Type B pancreatic cell (in vitro differentiated cells): ENCODE measurements at places on chromosomes 3 and 15. TPM values are rescaled to one million over a fixed set of nuclear protein-coding genes. Genes with fewer than 3 reads are reported as not detected.
A peak's percentile ranks its signal among the peaks of the same experiment; 100 is the strongest.

GRCh38 chr3:179027326-179027900, 44.2 kb downstream of the ZMAT3 start:
- peaks cover 8% of the 10 kb centered on the region for H3K4me1 ChIP-seq
- DNase-seq, result no peak
- no peaks in the 10 kb centered on the region for H3K27me3 ChIP-seq

Gene GOLGA6L10
- 2.7 and 6.3 TPM in 2 replicates for total RNA-seq

Gene CCR5
- total RNA-seq, result 0.12 and 0.22 TPM in 2 replicates

GRCh38 chr15:57036352-57036751, 117.9 kb downstream of the TCF12 start:
- no peak overlapping the region for H3K4me3 ChIP-seq
- no peak for DNase-seq
- H3K4me1 ChIP-seq, result peaks cover 18% of the 10 kb centered on the region
- H3K36me3 ChIP-seq, result peaks cover 16% of the 10 kb centered on the region

DNA sequence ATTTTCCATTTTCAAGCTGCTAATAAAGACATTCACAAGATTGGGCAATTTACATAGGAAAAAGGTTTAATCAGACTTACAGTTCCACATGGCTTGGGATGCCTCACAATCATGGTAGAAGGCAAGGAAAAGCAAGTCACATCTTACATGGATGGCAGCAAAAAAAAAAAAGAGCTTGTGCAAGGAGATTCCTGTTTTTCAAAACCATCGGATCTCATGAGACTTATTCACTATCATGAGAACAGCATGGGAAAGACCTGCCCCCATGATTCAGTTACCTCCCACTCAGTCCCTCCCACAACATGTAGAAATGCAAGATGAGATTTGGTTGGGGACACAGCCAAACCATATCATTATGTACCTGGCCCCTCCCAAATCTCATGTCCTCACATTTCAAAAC, 202.0 kb downstream of the FNDC3B start:
- H3K36me3 ChIP-seq, result peaks cover 32% of the 10 kb centered on the region
- no peaks in the 10 kb centered on the region for H3K4me1 ChIP-seq
- no peak for DNase-seq
- no peak overlapping the region for H3K4me3 ChIP-seq

DNA sequence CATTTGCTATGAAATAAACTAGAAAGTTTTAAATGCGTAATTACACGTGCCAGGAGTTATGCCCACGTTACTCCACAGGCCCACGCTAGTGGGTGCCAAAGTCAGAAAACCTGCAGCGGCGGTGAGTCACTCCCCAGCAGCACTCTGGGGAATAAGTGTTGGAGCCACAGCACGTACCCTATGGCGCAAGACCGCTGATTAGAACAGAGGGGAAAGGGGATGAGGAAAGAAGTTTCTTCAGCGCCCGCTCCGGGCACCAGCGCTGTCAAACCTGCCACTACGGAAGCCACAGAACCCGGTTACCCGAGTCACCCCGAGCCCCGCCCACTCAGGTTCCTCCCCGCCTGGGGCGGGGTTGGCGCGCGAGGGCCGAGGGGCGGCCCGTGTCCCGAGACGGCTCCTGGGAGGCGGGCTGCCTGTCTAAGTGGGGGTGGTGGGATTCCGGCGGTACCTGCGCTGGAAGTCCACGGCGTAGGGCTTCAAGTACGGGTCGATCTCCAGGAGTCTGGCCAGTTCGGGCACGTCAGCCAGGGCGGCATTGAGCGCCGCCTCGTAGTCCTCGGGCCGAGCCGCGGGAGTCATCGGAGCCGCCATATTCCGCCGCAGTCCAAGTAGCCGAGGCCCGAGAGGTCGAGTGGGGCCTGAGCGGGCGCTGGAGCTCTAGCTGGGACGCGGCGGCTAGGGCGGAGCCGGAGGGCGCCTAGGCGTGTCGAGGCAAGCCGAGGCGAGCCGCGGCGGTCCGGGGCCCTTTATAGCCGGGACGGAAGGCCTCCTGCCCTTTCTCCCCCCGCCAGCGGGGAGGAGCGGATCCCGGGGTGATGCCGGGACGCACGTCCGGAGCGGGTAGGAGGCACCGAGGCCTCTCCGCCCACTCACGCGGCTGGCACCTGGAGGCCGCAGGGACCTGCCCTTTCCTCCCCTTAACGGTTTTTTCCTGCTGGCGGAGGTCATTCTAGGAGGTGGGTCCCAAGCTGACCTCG, at the start of gene GBE1:
Gene GBE1, minus strand, starts transcription at position 722 of the 980 bp plus-strand sequence. Its CDS starts 128 bp downstream, at position 594.
- H3K4me1 ChIP-seq, result peaks cover 16% of the 10 kb centered on the region
- H3K27ac ChIP-seq, result peak within 1 kb of the TSS; percentile 96
- peak; percentile 91 for DNase-seq
- H3K27me3 ChIP-seq, result no peaks in the 10 kb centered on the region
- H3K4me3 ChIP-seq, result peak within 1 kb of the TSS; percentile 97
- peaks cover 3% of the 10 kb centered on the region for H3K36me3 ChIP-seq

DNA sequence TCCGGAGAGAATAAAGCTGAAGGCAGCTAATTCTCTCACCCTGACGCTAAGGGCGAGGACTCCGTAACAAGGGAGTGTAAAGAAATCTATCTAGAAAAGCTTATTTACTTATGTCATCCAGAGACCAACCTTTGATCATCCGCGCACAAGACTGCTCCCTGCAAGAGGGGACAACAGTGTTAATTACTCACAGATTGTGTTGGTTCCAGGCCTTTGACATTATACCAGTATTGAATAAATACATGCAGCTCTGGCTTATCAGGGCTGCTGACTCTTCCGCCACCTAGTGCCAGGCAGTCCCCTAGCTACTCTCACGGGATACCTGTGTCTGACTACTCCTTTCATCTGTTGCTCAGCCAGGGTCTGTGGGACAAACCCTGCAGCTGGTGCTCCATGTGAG, 211.7 kb downstream of the DTWD1 start:
- peaks cover 6% of the 10 kb centered on the region for H3K36me3 ChIP-seq
- H3K27me3 ChIP-seq, result no peaks in the 10 kb centered on the region
- H3K4me1 ChIP-seq, result peaks cover 22% of the 10 kb centered on the region
- DNase-seq, result no peak

- peaks cover 7% of the 10 kb centered on the region for H3K36me3 ChIP-seq
- H3K27me3 ChIP-seq, result no peaks in the 10 kb centered on the region
- DNase-seq, result no peak
Measured at GRCh38 chr3:58416191-58416590, 17.4 kb downstream of the PDHB start.

- peak overlapping the region; percentile 99 for H3K4me3 ChIP-seq
- H3K27ac ChIP-seq, result peak overlapping the region; percentile 99
- no peak for DNase-seq
- H3K36me3 ChIP-seq, result peaks cover 28% of the 10 kb centered on the region
- H3K27me3 ChIP-seq, result peaks cover 48% of the 10 kb centered on the region
Measured at GRCh38 chr15:37100966-37101215, 542 bp upstream of the MEIS2 start.

Gene GOLGA8M
- 0.43 and 0.68 TPM in 2 replicates for total RNA-seq

DNA sequence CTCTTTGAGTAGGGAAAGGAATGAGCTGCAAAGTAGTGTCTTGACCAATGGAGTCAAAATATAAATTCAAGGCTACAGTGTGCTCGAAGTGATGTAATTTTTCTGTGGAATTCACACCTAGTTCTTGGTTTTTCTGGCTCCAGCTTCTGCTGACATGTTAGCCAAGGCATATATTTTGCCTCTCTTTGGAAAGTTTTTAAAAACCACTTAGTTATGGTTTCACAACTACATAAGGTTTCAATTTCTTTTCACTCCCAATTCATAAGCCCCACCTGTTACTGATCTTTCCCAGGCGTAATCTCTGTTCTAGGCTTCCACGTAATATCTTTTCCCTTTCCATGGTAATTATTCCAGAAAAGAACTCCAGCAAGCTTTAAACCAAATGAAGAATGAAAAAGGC, 46.9 kb downstream of the GADL1 start:
- H3K4me1 ChIP-seq, result peaks cover 8% of the 10 kb centered on the region
- H3K27me3 ChIP-seq, result no peaks in the 10 kb centered on the region
- H3K27ac ChIP-seq, result no peak overlapping the region
- no peaks in the 10 kb centered on the region for H3K36me3 ChIP-seq
- no peak overlapping the region for H3K4me3 ChIP-seq

- H3K27ac ChIP-seq, result no peak overlapping the region
- H3K36me3 ChIP-seq, result no peaks in the 10 kb centered on the region
- peaks cover 14% of the 10 kb centered on the region for H3K27me3 ChIP-seq
- H3K4me3 ChIP-seq, result no peak overlapping the region
- H3K4me1 ChIP-seq, result no peaks in the 10 kb centered on the region
Measured at GRCh38 chr15:37261685-37262084, 161.3 kb upstream of the MEIS2 start.

GRCh38 chr15:64237677-64238076, 74.9 kb upstream of the PPIB start:
- H3K27me3 ChIP-seq, result no peaks in the 10 kb centered on the region
- H3K4me1 ChIP-seq, result no peaks in the 10 kb centered on the region
- H3K27ac ChIP-seq, result no peak overlapping the region
- peaks cover 6% of the 10 kb centered on the region for H3K36me3 ChIP-seq
- H3K4me3 ChIP-seq, result no peak overlapping the region

Gene SPINT1
- 156 and 401 TPM in 2 replicates for total RNA-seq

Gene MYLK
- 3.4 and 16.8 TPM in 2 replicates for total RNA-seq

DNA sequence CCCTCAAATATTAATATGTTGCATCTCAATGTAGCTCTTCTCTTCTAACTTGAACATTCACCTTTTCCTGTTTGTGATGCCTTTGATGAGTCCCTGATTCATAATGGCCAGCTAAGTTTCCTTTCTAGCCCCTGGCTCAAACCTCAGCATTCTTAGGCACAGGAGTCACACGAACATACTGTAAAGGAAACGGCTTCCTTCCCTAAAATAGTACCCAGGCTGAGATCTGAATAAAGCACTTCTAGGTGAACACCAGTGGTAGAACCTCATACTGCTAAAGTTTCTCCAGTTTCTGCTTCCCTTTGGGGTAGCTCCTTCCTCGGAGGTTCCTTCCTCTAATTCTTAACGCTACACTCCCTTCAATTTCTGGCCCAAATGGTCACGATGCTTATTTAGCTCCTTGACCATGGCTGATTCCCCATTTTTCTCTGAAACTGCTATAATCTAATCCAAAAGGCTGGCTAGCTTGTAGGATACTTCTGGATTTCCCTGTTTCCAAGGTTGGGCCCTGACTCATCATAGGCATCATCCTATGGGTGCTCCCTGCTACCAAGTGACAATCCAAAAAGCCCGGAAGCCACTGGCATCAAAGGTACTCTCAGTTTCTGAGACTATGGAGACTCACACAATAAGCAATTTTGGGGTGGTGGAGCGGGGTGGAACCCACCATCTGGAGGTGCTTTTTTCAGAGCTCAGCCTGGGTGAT, 2.4 kb downstream of the ANAPC13 start:
- peaks cover 20% of the 10 kb centered on the region for H3K36me3 ChIP-seq
- H3K4me3 ChIP-seq, result peak overlapping the region; percentile 71
- no peak overlapping the region for H3K27ac ChIP-seq
- H3K27me3 ChIP-seq, result no peaks in the 10 kb centered on the region

GRCh38 chr15:70198441-70199123, 100.9 kb upstream of the TLE3 start:
- peaks cover 24% of the 10 kb centered on the region for H3K27me3 ChIP-seq
- H3K27ac ChIP-seq, result no peak overlapping the region
- H3K4me3 ChIP-seq, result peak overlapping the region; percentile 24
- no peak for DNase-seq

- H3K4me3 ChIP-seq, result no peak overlapping the region
- H3K36me3 ChIP-seq, result no peaks in the 10 kb centered on the region
- DNase-seq, result no peak
- no peaks in the 10 kb centered on the region for H3K27me3 ChIP-seq
- H3K27ac ChIP-seq, result no peak overlapping the region
- no peaks in the 10 kb centered on the region for H3K4me1 ChIP-seq
Measured at GRCh38 chr3:100833483-100833882, 124.2 kb downstream of the TFG start.

DNA sequence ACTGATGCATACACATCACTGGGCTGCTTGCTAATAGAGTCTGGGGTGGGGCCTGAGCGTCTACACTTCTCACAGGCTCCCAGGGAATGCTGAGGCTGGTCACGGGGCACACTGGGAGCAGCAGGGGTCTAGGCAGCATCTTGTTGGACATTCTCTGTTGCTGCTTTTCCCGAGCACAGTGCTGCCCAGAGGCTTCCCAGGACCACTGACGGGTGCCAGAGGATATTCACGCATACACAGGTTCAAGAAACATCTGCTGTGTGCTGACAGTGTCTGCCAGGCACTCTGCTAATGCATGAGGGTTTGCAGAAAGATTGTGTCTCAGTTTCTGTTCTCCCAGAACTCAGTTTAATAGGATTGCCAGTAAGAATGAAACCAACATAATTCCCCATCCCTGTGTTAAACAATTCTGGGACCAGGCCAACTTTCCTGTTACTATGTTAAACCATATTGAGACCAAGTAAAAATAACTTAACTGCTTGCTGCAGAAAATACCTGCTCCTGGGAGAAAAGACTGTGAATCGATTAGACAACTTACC, 23.9 kb upstream of the BCL2L10 start:
- no peak overlapping the region for H3K4me3 ChIP-seq
- no peak overlapping the region for H3K27ac ChIP-seq
- peaks cover 6% of the 10 kb centered on the region for H3K4me1 ChIP-seq

DNA sequence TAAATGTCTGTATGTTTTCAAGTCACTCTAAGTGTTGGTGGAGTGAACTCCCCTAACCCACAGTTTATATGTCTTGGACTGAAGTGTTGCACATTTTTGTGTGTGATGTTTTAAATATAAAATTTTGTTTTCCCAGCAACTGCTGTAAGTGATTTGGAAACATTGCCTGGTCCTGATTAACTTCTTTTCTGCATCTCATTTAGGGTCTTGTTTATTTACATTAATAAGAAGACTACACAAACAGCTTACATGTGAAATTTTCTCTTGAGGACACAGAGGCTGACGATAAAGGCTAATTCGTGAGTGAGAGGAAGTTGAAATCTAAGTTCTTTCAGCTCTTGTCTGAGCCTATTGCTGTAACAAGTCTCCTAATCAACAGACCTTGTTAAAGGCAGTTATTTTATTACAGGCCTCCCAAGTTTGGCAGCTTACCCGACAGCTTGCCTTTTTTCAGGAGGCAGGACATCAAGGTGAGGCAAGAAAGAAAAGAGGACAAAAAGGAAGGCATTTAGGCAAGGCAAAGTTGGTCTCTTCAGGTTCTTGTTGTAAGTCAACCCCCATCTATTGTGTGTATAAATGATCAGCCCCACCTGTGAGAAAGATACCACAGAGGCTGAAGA, 177.7 kb upstream of the NR2E3 start:
- no peak overlapping the region for H3K4me3 ChIP-seq
- H3K4me1 ChIP-seq, result peaks cover 29% of the 10 kb centered on the region
- H3K27ac ChIP-seq, result no peak overlapping the region
- H3K27me3 ChIP-seq, result no peaks in the 10 kb centered on the region
- no peak for DNase-seq

Gene DNAH1
- 2.6 and 7.3 TPM in 2 replicates for total RNA-seq

GRCh38 chr3:10467904-10468612, 37.3 kb downstream of the ATP2B2 start:
- H3K27ac ChIP-seq, result no peak overlapping the region
- no peaks in the 10 kb centered on the region for H3K36me3 ChIP-seq
- peaks cover 34% of the 10 kb centered on the region for H3K27me3 ChIP-seq
- no peak for DNase-seq
- H3K4me3 ChIP-seq, result no peak overlapping the region
- peaks cover 10% of the 10 kb centered on the region for H3K4me1 ChIP-seq

Gene ATP2B2
- 0.31 and 0.76 TPM in 2 replicates for total RNA-seq

Gene EFHB
- total RNA-seq, result 0.71 and 1.8 TPM in 2 replicates

GRCh38 chr15:59862191-59863155, 141.6 kb upstream of the FOXB1 start:
- H3K27me3 ChIP-seq, result peaks cover 26% of the 10 kb centered on the region
- no peak for DNase-seq
- H3K4me1 ChIP-seq, result no peaks in the 10 kb centered on the region
- H3K36me3 ChIP-seq, result no peaks in the 10 kb centered on the region
- no peak overlapping the region for H3K27ac ChIP-seq
